ENCODE measurements at places on chromosomes 3 and 15.

- no peak for DNase-seq
These were observed 91.7 kb upstream of the MITF start for GRCh38 chr3:69647511-69648110.

DNA sequence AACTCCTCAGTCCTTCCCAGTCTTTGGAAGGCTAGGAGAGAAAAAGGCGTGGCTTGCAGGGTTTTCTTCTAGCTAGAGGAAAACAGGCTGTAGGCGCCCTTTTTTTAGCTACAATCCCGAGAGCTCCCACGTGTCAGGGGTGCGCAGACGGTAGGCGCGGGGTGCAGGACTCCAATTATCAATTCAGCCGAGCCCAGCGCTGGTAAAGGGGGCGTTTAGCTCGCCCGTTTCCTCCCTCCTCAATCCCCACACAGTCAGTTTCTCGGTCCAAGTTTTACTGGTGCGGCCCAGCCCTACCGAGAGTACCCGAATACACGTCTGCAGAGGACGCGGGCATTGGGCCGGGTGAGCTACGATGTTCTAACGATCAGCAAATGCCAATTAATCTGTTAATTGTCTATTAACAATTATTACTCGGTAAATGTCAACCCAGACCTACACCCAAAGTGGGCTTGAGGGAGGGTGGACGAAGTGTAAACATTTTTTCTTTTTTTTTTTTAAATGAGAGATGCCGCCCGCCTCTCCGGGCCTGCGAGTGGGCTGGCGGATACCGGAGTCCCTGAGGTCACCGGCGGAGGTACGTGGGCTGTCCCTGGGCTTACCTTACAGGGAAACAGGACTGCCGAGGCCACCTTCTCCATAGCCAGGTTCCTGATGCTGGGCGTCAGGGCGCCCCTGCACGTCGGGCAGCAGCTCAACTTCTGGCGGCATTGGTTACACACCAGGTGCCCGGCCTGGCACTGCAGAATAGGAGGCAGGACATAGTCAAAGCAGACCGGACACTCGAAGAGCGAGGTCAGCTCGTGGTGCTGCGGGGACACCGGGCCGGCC lies 923 bp downstream of the SIAH2 start:
- peak; percentile 8 for DNase-seq

- no peak for DNase-seq
These were observed 466.6 kb downstream of the IL5RA start for GRCh38 chr3:2643606-2644005.

- no peak for DNase-seq
These were observed 16.9 kb upstream of the CORO2B start for GRCh38 chr15:68561901-68562300.

- DNase-seq = no peak
These were observed 6.3 kb upstream of the LCTL start for GRCh38 chr15:66572146-66572545.

DNA sequence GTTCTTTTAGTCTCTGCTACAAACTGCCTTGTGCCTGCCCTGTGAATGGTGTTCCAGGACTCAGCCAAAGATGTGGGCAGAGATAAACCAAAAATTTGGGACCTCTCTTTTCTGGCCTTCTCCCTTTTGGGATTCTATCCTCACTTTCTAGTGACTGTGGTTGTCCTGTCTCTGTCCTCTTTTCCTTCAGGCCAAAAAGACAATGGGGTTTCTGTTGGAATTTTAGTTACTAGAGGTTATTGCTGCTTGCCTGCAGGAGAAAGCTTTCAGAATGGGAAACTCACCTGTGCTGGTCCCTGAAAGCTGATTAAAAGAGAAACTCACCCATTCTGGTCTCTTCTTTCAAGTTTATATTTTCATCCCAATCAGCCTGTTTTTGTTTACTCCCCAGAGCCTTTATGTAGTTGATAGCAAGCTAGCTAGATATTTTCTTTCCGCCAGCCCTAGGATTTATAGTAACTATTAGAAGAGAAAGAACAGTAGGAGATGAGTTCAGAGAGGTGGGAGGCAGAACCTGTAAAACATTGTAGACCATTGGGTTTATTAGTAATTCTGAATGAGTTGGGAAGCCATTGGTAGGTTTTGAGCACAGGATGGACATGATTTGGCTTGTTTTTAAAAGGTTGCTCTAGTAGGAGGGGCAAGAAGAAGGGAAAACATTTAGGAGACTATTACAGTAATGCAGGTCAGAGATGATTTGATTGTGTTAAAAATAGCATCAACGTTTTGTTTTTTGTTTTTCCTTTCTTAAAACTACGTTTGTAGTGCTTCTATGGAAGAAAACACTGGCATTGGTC lies 138.9 kb downstream of the TCF12 start:
- DNase-seq = no peak

DNA sequence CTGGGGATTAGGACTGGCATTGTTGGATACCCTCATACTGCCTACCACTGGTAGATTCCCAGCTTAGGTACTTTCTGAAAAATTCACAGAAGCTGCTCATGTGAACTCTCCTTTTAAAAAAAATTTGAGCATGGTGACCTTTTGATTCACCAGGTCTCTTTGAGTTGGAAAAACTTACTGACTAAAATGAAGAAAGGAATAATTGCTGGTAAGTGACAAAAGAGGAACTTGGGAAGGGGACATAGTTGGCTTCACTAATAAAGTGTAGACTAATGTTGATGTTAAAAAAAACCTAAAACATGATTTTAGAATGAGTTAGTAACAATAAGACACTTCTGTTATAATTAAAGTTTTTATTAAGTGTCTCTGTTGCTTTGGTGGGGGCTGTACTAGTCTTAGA lies 8.6 kb downstream of the VPS8 start:
- no peak for DNase-seq

GRCh38 chr3:124318656-124319055 lies 326.7 kb upstream of the ROPN1 start:
- DNase-seq = no peak

GRCh38 chr3:188158731-188159310 lies 4.9 kb downstream of the LPP start:
- DNase-seq = no peak

DNA sequence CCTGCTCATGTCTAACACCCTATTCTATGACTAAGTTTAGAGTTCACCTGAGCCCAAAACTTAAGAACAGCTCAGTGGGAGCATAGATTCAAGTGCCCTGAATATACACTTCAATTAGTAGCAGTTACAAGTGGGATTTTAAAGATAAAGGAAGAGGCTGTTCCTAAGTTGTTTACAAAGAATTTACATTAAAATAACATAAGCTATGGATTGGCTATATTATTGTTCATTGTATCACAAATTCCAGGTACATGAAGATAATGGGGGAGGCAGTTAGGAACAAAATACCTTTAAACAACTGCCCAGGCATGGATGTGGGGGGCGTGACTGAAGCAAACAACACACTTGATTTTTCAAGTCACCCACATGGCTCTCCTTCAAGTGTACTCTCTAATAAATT lies 52.7 kb downstream of the ROPN1B start:
- DNase-seq = no peak

GRCh38 chr3:54344601-54345231 lies 222.4 kb downstream of the CACNA2D3 start:
- DNase-seq = no peak

GRCh38 chr3:128252083-128252482 lies 98.8 kb downstream of the EEFSEC start:
- no peak for DNase-seq

GRCh38 chr3:111863942-111864694 lies 5.1 kb downstream of the PHLDB2 start:
- no peak for DNase-seq

DNA sequence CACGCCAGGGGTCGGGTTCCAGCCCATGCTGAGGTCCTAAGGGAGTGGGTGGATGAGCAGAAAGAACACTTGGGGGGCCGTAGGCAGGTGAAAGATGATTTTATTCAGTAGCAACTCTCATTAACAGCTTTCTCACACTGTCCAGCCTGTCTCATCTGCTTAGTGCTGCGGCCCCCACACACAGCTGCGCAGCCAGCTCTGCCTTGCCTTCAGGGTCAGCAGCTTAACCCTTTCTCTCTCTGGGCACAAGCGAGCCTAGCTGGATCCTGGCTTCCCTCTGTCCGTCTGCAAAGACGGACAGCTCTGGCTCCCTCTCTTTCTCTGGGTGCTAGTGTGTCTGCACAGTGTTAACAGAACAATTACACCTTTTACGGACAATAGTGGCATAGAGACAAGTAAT lies 21.3 kb downstream of the NPAP1 start:
- no peak for DNase-seq

DNA sequence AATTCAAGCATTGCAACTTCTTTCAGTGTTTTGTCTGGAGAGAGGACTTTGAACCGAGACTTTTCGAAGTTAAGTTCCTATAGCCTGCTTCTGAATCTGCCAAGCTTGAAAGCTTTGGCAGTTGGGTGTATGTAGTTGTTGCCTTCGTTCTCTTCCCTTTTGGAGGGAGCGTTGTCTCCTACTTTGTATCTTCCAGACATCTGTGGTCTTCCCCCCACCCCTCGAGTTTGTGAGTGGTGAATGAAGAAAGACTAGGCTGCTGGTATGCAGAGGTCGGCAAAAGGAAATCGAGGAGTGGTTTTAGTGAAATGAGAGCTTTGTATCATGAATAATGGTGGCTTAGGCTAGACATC lies 1.3 kb downstream of the CTNNB1 start:
- peak; percentile 9 for DNase-seq

- no peak for DNase-seq
These were observed 696.3 kb downstream of the EPHA3 start for GRCh38 chr3:89803711-89804110.

DNA sequence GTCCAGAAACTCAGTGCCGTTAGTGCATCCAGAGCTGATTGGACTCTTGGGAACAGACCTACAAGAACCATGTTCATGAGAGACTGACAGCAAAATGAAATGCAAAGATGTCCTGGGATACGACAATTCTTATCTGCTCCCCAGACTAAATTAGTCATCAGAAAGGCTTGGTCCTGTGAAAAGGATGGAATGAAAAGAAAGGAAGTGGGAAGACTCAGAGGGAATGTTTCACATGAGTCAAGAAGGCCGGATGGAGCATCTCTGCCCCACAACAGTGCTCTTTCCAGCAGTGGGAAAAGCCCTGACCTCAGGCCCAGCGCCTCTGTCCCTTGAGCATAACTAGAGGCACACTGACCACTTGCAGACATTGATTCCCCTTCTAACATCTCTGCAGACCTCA lies 39.3 kb upstream of the UACA start:
- DNase-seq = no peak

- no peak for DNase-seq
These were observed 160.7 kb upstream of the TNIK start for GRCh38 chr3:171620825-171621434.

DNA sequence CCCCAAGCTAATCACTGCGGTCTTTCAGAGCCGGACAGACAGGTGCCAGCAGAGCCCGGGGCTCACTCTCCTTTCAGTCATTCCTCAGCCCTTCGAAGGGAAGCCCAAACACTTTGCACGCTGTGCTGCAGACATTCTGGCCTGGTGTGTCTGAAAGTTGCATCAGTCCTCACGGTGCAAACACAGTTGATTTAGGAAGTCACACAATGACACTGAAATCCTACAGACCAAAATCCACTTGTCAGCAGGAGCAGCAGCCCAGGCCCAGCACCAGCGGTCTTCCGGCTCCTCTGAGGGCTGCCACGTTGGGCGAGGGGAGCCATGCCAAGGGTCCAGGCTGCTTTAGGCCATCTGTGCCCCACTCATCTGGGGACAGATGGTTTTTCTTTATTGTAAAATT lies 61.6 kb downstream of the RGMA start:
- no peak for DNase-seq

DNA sequence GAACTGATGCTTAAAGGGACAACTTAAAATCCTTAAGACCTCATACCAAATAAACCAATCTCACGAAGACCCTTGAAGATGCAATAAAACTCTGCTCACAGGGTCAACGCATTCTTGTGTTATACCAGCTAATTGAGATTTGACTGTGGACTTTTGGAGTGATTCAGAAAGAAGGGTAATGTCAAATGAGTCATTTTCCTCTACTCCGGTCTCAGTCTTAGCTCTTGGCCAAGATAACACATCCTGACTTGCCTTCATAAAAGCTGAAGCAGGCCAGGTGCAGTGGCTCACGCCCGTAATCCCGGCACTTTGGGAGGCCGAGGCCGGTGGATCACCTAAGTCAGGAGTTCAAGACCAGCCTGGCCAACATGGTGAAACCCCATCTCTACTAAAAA lies 3.8 kb downstream of the PKM start:
- no peak for DNase-seq

Data from amygdala (tissue), 56 donors.